Spinal cord (tissue), 10 donors: ENCODE measurements at places on chromosomes 11 and 22.

GRCh38 chr22:38860283-38861169, 11.5 kb downstream of the CBX6 start:
- H3K27ac ChIP-seq = no peak overlapping the region
- H3K27me3 ChIP-seq = no peaks in the 10 kb centered on the region
- H3K4me1 ChIP-seq = peaks cover 59% of the 10 kb centered on the region
- H3K36me3 ChIP-seq = peaks cover 26% of the 10 kb centered on the region
- no peak for DNase-seq

GRCh38 chr11:108904480-108904879, 239.6 kb downstream of the DDX10 start:
- H3K27ac ChIP-seq = no peak overlapping the region
- no peaks in the 10 kb centered on the region for H3K36me3 ChIP-seq
- H3K4me1 ChIP-seq = no peaks in the 10 kb centered on the region
- no peaks in the 10 kb centered on the region for H3K27me3 ChIP-seq
- no peak overlapping the region for H3K4me3 ChIP-seq
- no peak for DNase-seq

GRCh38 chr11:109784536-109784935, 308.7 kb upstream of the ZC3H12C start:
- no peak overlapping the region for H3K4me3 ChIP-seq
- no peaks in the 10 kb centered on the region for H3K36me3 ChIP-seq
- H3K27me3 ChIP-seq = no peaks in the 10 kb centered on the region
- H3K4me1 ChIP-seq = peaks cover 3% of the 10 kb centered on the region

- H3K4me3 ChIP-seq = no peak overlapping the region
- DNase-seq = no peak
- no peaks in the 10 kb centered on the region for H3K27me3 ChIP-seq
- H3K27ac ChIP-seq = no peak overlapping the region
- H3K4me1 ChIP-seq = peaks cover 14% of the 10 kb centered on the region
Measured at GRCh38 chr22:45546333-45547015, 43.8 kb downstream of the FBLN1 start.

DNA sequence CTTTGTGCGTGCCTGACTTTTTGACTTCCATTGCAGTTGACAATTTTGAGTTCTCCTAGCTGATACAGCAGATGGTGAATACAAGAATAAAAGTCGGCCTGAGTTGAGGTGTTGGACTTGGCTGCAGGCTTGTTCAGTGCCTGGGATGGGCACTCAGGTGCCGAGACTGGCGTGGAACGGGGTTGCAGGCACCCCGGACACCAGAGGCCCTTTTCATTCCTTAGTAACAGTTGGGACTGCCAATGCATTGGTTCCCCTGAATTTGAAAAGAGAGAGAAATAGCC, 1.3 kb downstream of the PHRF1 start:
- H3K27ac ChIP-seq = no peak overlapping the region
- H3K4me1 ChIP-seq = peaks cover 45% of the 10 kb centered on the region
- H3K36me3 ChIP-seq = peaks cover 33% of the 10 kb centered on the region
- peak overlapping the region; percentile 85 for H3K4me3 ChIP-seq

DNA sequence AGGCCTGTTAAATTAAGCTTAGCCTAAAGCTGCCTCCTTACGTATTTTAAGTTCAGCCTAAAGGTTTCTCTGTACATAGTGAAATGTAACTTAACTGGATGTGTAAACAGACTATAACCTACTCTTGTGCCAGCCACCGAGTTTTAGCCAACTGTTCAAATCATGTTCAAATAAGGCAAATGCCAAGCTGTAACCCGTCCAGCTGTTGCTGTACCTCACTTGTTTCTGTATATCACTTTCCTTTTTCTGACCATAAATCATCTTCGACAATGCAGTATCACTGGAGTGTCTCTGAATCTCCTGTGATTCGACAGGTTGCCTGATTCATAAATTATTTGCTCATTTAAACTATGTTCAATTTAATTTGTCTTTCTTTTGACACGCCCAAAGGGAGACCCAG, 4.0 kb upstream of the PLAAT5 start:
- no peak overlapping the region for H3K27ac ChIP-seq
- peaks cover 5% of the 10 kb centered on the region for H3K27me3 ChIP-seq
- H3K4me3 ChIP-seq = no peak overlapping the region
- peaks cover 12% of the 10 kb centered on the region for H3K4me1 ChIP-seq
- H3K36me3 ChIP-seq = no peaks in the 10 kb centered on the region

GRCh38 chr22:48410536-48410935, 1417.1 kb downstream of the BRD1 start:
- H3K27me3 ChIP-seq = no peaks in the 10 kb centered on the region
- H3K4me3 ChIP-seq = no peak overlapping the region
- H3K4me1 ChIP-seq = no peaks in the 10 kb centered on the region
- H3K27ac ChIP-seq = no peak overlapping the region
- H3K36me3 ChIP-seq = no peaks in the 10 kb centered on the region
- DNase-seq = no peak

GRCh38 chr22:17492247-17492646, 71.1 kb upstream of the SLC25A18 start:
- H3K4me3 ChIP-seq = no peak overlapping the region
- no peaks in the 10 kb centered on the region for H3K27me3 ChIP-seq
- H3K4me1 ChIP-seq = peaks cover 13% of the 10 kb centered on the region
- peak overlapping the region; percentile 30 for H3K27ac ChIP-seq

DNA sequence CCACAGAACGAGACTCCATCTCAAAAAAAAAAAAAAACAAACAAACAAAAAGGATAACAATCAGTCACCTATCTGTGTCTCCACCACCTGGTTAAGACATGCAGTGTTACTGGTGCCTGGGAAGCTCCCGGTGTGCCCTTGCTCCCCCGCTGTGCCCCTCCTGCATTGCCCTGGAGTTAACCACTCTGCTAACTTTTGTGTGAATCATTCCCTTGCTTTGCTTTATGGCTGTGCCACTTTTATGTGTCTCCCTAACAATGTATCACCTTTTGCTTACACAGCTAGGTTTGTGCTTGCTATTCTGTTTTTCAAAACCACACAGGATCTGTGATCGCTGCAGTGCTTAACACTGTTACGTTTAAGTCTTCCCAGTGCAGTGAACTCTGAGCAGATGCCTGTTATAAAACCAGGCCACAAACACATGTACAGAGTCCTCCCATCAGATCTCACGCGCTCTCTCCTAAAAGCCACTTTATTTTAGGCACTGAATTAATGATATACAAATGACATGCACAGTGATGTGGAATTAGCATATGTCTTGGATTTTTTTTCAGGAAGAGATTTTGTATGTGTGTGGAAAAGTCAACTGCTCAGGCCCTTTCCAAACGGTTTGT, 69.9 kb downstream of the BUD13 start:
- no peaks in the 10 kb centered on the region for H3K36me3 ChIP-seq
- H3K27ac ChIP-seq = no peak overlapping the region
- DNase-seq = no peak
- no peak overlapping the region for H3K4me3 ChIP-seq

DNA sequence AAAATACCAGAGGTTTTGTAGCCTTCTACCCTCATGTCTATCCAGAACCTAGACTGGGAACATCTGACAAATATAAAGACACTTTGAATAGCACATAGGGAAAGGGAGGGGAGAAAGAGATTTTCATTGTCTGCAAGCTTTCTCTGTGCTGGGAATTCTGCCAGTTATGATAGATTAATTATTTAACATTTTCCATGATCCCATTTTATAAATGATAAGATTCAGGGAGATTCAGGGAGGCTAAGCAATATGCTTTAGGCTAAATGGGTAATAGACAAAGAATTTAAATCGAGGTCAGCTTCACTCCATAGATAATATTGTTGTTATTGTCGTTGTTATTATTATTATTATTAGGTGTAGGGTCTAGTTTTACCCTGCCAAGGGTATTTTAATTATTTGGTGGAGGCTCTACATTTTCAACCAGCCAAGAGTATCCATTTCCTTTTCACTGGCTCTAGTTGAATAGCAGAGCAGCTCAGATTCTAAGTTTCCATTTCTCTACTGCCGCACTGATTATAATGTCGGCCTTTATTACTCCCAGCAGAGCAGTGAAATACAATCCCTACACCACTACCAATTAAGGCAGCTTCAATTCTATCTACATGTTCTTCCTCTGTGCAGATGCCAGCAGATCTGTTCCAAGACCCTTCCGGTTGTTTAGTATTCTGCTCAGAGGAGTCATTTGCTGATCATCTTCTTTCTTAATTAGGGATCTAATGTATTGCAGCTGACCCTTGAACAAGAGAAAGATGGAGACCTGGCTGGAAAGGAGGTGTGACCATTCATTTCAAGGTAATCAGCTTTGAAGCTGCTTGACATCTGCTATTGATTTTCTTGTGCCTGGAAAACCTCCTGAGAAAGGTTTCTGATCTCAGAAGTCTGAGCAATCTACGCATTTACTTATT, 23.8 kb upstream of the SYN3 start:
- H3K4me3 ChIP-seq = no peak overlapping the region
- H3K27ac ChIP-seq = no peak overlapping the region
- H3K27me3 ChIP-seq = no peaks in the 10 kb centered on the region
- H3K4me1 ChIP-seq = no peaks in the 10 kb centered on the region

- DNase-seq = no peak
- peaks cover 68% of the 10 kb centered on the region for H3K36me3 ChIP-seq
- no peak overlapping the region for H3K27ac ChIP-seq
- H3K27me3 ChIP-seq = no peaks in the 10 kb centered on the region
Measured at GRCh38 chr22:24901448-24901847, 45.0 kb downstream of the LHFPL7 start.

DNA sequence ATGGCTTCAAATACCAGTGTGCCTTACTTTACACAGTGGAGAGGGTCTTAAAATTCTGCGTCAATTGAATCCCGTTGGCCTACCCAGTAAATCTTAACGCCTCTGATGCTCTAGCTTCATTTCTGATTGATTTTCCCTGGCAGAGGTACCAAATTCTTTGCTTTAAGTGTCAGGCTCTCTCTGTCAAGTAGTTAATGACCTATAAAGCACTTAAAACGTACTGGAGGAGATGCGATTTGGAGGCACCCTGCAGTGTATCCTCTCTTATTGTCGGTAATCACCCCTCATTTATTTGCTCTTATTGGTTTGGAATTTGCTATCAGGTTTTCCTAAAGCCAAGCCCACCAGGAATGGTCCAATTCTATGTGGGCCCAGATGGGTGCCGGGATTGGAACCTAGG, 59.2 kb downstream of the NFAM1 start:
- peaks cover 8% of the 10 kb centered on the region for H3K27me3 ChIP-seq
- no peak overlapping the region for H3K4me3 ChIP-seq
- H3K27ac ChIP-seq = no peak overlapping the region
- H3K4me1 ChIP-seq = peaks cover 36% of the 10 kb centered on the region

DNA sequence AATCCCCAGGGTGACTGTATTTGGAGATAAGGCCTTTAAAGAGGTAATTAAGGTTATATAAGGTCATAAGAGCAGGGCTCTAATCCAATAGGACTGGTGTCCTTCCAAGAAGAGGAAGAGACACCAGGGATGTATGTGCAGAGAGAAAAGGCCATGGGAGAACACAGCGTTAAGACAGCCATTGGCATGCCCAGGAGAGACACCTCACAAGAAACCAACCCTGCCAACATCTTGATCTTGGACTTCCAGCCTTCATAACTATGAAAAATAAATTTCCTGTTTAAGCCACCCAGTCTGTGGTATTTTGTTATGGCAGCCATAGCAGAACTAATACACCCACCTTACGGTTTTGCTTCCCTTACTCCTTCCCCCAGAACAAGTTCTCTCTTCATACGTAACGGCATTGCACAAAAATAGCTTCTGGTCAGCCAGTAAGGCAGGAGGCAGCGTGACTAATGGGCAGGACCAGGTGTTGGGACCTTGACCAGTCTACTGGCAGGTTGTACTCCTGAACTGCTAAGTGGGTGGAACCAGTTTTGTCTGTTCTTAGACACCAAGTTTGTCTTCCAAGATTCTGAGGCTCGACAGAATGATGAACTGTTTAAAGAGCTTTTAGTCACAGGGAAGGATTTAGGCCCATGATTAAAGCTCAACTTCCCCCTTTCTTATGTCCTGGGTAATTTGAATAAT, 31.9 kb upstream of the UPB1 start:
- H3K4me3 ChIP-seq = no peak overlapping the region
- no peaks in the 10 kb centered on the region for H3K27me3 ChIP-seq
- H3K36me3 ChIP-seq = no peaks in the 10 kb centered on the region
- DNase-seq = no peak
- H3K27ac ChIP-seq = no peak overlapping the region

GRCh38 chr22:27240298-27241075, 561.1 kb downstream of the MN1 start:
- peaks cover 35% of the 10 kb centered on the region for H3K4me1 ChIP-seq
- DNase-seq = no peak
- no peak overlapping the region for H3K27ac ChIP-seq
- no peak overlapping the region for H3K4me3 ChIP-seq
- no peaks in the 10 kb centered on the region for H3K27me3 ChIP-seq

DNA sequence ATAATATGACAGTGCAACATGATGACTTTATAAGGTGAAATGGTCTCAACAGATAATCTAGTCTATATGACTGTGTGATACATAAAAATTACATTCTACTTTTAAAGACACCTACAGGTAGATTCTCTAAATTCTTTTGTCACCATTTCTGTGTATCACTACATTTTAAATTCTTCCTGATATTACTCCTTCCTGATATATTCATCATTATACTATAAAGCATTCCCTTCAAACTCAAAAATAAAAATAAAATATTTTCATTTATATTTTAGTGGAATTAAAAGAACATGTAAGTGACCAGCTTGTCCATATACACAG, 1062.3 kb downstream of the DLG2 start:
- H3K27ac ChIP-seq = no peak overlapping the region
- H3K36me3 ChIP-seq = no peaks in the 10 kb centered on the region
- no peaks in the 10 kb centered on the region for H3K27me3 ChIP-seq
- no peak overlapping the region for H3K4me3 ChIP-seq
- no peak for DNase-seq

DNA sequence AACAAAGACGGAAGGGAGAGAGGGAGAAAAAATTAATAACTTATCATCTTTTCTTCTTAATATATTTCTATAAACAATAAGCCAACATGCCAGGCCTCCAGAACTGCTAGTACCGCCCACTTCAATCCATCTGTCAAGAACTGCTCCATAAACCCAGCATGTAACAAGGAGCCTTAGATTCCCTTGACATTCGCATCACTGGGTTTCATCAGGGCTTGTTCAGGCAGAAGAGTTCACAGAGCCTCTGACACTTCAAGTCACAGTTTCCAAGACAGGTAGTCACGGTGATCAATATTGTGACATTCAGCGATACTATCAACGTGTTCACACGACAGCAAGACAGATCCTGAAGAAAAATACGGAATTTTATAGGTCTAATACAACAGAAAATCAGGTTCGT, 61.7 kb downstream of the LARGE2 start:
- no peaks in the 10 kb centered on the region for H3K27me3 ChIP-seq
- H3K4me1 ChIP-seq = peaks cover 11% of the 10 kb centered on the region
- H3K36me3 ChIP-seq = no peaks in the 10 kb centered on the region
